ENCODE measurements at places on chromosomes 11 and 22. TPM values are rescaled to one million over a fixed set of nuclear protein-coding genes. Genes with fewer than 3 reads are reported as not detected.

The APOA1 gene
- total RNA-seq: 0.25 TPM

The LDHAL6A gene
- 0.15 TPM for total RNA-seq

The PHOX2A gene
- not detected for total RNA-seq

The KCNJ5 gene
- total RNA-seq: not detected

The KCNQ1OT1 gene
- total RNA-seq: 0.19 TPM

- no peak for DNase-seq
Measured at GRCh38 chr11:45618897-45619296, 46.5 kb downstream of the CHST1 start.

- DNase-seq: no peak
Measured at GRCh38 chr22:38433871-38434270, 21.1 kb downstream of the KCNJ4 start.

- no peak for DNase-seq
Measured at GRCh38 chr11:75028724-75029123, 40.0 kb downstream of the NEU3 start.

DNA sequence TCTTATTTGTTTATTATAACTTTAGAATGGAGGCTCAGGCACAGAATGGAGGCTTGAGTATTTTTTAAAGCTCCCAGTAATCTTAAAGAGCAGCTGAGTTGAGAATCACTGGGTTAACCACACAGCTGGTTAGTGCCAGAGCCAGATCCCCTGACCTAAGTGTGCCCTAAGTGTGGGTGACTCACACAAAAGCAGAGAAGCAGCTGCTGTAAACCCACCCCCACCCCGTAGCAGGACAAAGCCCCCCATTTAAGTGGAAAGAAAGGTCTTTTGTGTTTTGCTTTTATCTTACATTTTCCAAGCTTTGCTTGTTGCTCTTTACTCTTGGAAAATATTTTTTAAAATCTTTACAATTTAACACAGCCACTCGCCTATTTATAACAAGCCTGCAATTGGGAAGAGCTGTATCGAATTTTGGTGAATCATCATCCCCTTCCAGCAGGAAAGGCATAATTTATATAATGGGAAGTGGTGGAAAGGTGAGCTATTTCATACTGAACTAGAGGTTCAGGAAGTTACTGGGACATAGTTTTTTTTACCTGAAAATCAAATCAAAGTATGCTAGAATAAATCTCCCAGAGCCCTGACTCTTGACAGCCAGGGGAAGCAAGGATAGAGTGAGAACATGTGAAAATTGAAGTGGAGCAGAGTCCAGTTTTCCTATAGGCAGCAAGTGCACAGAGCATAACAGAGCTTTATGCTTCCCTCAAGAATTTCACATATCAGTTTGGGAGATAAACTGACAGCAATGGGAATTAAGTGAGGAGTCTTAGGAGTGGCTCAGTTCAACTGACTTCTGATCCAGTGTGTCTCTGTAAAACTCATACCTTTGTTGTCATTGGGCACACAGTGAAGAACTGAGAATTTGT is 405.7 kb downstream of the AASDHPPT start:
- no peak for DNase-seq

- no peak for DNase-seq
Measured at GRCh38 chr11:26332572-26332915, 614 bp downstream of the ANO3 start.

DNA sequence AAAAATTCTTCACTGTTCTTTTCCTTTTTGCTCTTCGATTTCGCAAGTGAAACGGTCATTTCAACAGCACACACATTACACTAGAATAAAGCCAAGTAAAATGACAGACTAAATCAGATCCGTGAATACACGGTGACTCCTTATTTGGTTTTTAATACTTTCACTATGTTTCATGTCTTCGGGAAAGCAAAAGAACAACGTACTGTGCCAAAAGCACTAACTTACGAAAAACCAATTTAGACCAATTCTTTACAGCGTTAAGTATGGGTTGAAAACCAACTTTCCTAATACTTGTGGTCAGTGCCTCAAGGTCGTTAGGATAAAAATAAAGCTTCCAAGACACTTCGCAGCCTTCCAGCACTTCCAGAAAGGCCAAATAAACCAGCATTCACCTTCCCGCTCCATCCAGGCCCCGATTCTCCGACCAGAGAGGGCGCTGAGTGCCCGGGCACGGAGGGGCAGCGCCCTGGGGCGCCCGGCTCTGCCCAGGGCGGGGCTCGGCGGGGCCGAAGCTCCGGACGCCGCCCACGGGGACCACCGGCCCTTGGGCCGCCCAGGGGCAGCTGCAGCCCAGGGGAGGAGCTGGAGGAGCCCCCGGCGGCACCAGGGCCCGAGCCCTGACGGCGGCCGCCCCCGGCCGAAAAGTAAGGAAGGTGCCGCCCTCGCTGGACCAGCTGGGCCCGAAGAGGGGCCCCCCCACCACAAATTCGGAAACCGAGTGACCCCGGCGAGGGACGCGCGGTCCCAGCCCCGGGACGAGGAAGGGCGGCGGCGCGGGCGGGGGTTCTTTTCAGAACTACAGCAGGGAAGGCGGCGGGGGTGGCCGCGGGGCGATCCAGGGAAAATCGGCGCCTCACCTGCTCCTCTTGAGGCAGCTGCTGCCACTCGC is 499 bp downstream of the ATL3 start:
- peak; percentile 31 for DNase-seq

DNA sequence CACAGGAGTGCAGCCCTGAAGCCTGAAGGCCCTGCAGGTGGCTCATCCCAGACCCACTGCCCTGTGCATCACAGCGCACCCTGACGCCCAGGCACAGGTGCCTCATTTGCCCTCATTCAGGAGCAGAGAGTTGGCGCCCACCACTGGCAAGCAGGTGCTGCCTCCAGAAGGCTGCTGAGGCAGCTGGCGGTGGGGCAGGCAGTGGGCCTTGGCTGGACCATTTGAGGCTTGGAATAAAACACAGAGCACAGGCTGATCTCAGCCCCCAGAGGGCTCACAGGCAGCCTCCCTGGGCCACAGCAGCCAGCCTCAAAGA is 1151.9 kb downstream of the BRD1 start:
- no peak for DNase-seq

DNA sequence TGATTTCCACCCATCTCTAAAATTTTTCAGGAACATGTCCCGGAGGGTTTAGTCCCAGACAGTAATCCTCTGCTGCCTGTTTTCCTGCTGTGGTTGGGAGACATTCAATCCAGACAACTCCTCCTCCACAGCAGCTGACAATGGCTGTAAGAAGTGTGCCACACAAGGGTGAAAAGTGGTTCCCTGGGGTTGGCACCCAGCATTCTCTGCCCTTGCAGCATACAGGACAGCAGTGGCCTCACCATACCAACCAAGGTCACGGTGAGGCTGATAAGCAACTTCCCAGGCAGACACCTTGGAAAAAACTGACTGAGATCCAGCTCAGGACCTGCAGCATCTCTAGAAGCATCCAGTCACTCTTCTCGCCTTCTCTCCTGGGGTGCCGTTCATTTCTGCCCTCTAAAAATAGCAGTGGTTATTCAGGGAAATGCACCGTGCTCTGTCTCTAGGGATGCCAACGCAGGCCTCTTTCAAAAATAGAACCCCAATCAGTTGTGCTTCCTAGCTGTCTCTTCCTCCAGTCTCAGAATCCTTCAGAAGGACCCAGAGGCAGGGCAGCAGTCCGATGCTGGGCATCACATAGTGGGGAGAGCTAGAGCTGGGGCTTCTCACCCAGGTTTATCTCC is 241.0 kb downstream of the TENM4 start:
- DNase-seq: no peak

- no peak for DNase-seq
Measured at GRCh38 chr11:44779736-44780520, 53.2 kb downstream of the TSPAN18 start.

DNA sequence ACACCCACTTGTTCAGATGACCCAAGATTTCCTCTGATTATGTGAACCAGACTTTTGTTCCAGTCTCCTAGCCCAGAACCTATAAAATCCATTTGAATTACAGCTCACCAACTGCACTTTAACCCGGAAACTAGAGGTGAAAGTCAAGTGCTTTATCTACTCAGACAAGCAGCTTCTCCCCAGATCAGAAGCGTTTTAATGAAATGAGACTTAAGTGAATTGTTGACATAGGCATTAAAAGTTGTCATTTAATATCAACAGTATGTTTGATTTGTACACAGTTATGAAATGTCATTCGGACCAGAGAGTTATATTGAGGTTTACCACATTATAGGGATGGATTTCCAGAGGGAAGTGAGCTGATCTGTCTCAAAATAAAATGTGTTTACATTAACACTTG is 52.0 kb downstream of the CADM1 start:
- no peak for DNase-seq

DNA sequence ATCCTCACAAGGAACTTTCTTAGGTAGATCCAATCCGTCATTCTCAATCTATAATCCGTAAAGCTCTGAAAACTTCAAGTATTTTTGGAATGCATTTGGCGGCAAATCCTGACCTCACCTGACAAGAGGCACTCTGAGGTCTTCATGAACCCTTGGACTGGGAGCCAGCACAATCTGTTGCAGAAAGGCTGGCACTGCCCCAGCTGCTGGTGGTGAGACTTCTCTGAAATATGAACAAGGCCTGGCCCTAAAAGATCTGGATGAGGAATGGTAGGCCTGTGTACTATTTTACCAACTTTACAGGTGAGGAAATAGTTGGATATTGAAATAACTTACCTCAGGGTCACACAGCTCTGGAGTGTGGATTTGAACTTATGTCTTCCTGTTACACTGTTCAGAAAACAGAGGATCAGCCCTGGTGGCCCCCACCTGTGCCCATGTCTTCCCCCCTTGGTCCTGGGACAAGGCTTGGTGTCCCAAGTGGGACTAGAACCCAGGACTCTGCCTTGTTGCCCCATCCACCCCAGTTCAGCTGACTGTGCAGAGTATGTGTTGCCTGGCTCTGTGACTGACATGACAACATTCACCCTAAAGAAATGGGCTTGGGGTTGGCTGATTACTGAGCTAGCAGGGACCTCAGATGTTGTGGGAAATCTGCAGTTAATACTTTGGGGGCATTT is 471.4 kb downstream of the MN1 start:
- no peak for DNase-seq

DNA sequence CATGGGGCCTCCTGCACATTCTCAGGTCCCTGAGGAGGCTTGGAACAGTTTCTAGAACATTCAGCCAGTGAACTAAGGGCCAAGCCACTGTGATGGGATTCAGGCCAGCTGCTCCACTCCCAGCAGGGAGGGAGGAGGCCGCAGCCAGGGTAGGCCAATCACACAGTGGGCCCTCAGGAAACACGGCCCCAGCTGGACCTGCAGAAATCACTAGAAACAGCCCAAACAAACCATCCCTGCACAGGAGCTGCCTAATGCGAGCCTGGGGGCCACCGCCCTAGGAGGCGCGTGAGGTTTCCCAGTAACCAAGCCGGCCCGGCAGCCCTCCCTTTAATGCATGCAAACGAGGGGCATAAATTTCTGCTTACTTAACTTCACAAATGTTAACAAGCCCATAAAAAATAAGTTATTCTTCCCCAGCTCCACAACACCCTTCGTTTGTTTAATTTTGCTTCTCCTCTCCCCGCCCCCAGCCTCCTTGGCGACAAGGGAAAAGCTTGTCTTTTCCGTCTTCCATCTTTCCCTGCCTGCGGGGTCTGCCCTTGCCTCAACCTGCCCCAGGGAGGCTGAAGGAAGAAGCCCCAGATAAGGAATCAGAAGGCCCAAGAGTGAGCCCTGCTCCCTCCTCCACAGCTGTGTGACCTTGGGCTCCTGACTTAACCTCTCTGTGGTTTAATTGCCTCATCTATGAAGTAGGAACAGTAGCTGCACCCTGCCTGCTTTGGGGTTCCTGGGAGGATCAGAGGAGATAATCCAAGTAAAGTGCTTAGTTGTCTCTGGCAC is 25.7 kb downstream of the ELFN2 start:
- DNase-seq: no peak

GRCh38 chr11:62352355-62353336 is 15.4 kb downstream of the ASRGL1 start:
- DNase-seq: no peak

DNA sequence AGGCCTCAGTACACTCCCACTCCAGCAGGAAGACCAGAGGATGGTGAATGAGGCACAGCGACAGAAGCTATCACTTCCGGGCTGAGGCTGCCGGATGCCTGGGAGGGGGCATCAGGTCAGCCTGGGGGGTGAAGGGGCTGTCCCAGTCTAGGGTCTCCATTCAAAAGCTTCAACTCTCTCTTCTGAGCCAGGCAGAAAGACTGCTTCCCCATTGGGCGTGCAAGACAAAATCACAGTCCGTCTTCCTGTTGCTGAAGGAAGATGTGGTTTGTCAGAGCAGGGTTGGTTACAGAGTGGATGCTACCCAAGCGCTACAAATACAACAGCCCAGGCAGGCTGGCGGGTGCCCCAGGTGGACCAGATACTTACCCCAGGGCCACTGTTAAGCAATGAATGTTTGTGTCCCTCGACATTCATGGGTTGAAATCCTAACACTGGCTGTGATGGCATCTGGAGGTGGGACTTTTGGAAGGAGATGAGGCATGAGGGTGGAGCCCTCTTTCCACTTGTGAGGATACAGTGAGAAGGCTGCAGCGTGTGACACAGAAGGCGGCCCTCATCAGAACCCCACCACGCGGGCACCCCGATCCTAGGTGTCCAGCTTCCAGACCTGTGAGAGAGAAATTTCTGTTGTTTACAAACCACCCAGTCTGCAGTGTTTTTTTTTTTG is 12.0 kb downstream of the UPK3A start:
- peak; percentile 66 for DNase-seq

DNA sequence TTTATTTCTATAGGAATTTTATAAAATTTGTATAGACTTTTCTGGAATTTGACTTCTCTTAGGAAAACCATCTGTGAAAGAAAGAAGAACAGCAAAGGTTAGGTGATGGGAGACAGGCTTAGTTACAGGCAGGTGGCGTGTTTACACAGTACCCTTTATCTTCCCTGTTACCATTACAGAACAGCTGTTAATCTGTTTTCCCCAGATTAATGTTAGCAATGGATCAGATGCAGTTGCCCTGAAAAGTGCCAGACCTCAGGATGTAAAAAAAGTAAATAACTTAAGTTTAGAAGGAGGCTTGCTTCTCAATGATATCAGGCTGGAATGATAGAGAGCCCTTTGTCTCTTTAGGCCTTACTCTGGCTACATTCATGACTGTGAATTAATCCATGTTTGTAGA is 1186.5 kb upstream of the TENM4 start:
- no peak for DNase-seq

DNA sequence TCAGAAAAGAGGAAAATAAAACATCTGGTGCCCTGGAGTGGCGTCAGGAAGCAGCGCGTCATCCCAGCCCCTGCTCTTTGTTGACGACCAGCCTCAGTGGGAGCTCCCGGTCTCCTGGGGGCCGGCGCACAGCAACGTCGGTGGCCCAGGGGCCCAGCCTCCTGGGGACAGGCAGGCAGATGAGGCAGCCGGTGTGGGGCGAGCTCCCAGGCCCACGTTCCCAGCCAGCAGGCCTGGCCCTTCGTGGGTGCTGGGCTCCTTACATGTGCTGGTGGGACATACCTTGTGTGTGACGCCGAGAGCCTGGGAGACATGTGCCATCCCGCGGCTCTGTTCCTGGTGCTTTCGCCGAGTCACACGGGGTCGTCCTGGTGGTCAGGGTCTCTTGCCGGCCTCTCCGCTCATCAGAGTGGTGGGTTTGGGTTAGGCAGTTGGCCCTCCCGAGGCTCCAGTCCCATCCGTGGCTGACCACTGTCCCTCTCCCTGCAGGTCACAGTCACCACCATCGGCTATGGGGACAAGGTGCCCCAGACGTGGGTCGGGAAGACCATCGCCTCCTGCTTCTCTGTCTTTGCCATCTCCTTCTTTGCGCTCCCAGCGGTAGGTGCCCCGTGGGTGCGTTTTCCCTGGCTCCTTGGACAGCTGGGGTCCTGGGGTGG is 116.7 kb downstream of the KCNQ1OT1 start:
- DNase-seq: no peak

- DNase-seq: no peak
Measured at GRCh38 chr11:121282886-121283502, 9.6 kb upstream of the SC5D start.

All from activated CD4-positive, alpha-beta T cell treated with anti-CD3 and anti-CD28 coated beads, Interleukin-2, amount 10 ng/mL, durations not matched to agents 7 days and 5 days (primary cell).